COLO829 (cell line): ENCODE measurements at places on chromosomes 2 and 18.

DNA sequence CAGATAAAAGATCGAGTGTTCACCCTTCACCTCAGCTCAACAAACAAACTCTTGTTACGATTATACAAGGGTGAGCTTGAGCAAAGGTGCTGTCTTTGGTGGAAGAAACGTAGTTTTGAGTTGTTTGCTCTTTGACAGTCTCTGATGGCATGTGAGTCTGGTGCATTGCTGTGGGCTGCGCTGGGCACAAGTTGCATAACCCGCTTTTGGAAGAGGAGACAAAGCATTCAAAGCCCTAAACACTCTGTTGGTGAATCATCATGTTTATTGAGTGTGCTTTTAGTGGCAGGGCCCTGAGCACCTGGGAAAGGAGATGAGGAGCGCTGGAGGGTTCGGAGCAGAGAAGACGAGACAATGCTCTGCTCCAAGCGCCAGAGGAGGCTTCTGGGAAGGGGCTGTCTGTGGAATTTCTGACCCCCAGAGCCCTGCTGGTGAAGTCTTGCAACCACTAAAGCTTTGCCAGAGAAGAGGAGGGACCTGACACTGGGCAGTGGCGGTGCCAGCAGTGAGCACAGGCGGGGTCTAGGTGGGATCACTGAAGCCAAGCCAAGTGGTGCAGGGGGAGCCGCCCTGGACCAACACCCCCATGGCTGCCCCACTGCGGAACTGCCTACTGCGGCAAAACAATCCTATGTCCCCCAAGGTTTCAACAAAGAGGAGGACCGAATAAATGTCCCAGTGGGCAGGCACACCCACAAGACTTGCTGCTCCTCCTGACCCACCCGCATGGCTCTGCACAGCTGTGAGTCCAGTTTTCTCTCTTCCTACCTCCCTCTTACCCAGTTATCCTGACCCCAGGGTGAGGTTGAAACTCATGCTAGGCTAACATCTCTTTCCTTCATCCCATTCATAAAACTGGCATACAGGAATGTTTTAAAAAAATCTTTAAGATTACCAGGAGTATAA is 64.0 kb downstream of the TNFRSF11A start:
- no peak for DNase-seq

DNA sequence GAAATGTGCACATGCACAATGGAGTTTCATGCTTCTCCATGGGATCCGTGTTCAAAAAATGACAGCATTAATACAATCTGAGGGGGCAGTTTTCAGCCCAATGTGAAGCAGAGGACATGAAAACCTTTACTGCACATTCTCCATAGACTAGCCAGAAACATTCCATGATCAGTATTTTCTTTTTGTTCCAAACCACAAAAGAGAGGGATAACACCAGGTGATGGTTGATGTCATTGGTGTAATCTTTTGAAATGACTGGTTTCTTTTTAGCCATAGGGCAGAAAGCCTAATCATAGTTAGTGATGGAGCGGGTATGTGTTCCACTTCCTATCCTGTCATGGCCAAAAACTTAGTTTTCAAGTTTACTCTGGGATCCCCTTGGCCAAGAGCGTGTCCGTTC is 1.8 kb upstream of the KYNU start:
- DNase-seq = no peak

DNA sequence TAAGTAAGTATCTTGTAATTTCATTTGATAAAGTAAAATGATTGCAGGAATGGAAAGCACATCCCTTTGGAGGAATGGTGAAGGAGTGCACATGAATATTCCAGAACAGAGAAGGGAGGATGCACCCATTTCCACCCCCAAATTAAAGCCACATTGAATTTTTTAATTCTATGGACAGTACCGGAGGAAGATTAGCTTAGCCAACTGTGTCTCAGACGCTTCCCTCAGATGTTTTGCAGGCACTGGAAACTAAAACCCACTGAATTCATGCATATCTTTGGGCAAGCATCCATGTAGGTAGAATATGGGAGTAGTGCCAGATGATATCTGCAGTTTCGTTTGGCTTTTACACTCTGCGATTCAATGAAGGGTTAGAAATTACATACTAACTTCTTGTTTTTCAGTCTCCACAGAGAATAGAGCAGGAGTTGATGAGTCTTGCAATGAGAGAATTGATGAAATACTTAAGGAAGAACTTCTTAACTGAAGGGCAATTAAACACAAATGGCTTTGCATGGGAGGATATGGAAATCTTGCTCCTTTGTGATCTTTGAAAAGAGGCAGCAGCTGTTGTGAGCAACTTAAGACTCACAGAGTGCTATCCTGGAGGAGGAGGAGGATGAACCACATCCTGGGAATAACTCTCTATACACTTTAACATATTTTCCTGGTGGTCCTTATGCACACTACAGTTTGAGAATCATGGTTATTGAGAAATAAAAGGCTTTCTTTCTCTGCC is 71.7 kb upstream of the MYO3B start:
- DNase-seq = no peak

- no peak for DNase-seq
These were observed 6.6 kb downstream of the D2HGDH start for GRCh38 chr2:241741016-241741415.

GRCh38 chr2:98900721-98901120 is 35.3 kb downstream of the CRACDL start:
- DNase-seq = no peak

GRCh38 chr2:229596796-229597195 is 117.6 kb downstream of the DNER start:
- no peak for DNase-seq

GRCh38 chr18:55249550-55249949 is 290.3 kb upstream of the CCDC68 start:
- no peak for DNase-seq

- no peak for DNase-seq
These were observed 4.8 kb downstream of the PDK1 start for GRCh38 chr2:172560721-172561120.

GRCh38 chr2:88668862-88669261 is 22.6 kb upstream of the RPIA start:
- no peak for DNase-seq

GRCh38 chr2:37670378-37671008 is 949 bp downstream of the CDC42EP3 start:
- DNase-seq = no peak
